Nasal cavity respiratory epithelium epithelial cell of viscerocranial mucosa (primary cell): ENCODE measurements at places on chromosomes 3 and 15. TPM values are rescaled to one million over a fixed set of nuclear protein-coding genes. Genes with fewer than 3 reads are reported as not detected.

The CHRNA7 gene
- total RNA-seq, result 0.34 and 0.50 TPM in 2 replicates

The TNFAIP8L3 gene
- total RNA-seq, result 3.0 and 4.1 TPM in 2 replicates

The DPPA2 gene
- not detected in 2 replicates for total RNA-seq

The CCDC39 gene
- under 0.01 TPM in 1 of 2 replicates, not detected in the other for total RNA-seq

The TUSC7 gene
- total RNA-seq, result not detected in 2 replicates
